ENCODE measurements at places on chromosomes 3 and 15.

DNA sequence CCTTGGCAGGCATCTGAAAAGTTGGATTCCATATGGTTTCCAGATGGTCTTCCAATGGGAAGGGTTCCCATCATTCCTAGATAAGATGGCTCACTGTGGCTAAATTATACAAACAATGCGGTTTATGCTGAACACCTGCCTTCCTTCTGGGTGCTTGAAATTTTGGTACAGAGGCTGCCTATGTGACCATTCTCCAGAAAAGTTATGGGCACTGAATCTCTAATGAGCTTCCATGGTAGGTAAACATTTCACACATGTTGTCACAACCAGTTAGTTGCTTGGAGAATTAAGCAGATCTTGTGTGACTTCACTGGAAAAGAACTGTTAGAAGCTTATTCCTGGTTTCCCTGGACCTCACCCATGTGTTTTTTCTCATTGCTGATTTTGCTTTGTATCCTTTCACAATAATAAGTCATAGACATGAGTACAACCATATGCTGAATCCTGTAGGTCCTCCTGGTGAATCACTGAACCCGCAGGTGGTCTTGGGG lies 30.1 kb downstream of the PLOD2 start:
- no peak for DNase-seq

DNA sequence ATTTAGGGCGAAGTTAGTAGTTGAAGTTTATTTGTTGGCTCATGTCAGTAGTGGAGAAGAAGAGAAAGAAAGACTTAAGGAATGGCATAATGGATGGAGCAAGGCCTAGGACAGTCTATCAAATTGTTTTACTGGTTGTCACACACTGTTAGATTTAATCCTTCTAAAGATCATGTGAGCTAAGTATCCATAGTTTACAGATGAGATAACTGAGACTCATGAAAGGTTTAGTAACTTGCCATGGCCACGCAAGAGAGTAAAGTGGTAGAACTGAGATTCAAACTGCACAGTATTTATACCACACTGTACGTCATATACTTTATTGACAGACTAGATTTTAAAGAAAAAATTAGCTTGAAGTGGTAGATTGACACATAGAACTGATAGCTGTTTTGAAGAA lies 11.4 kb downstream of the SPRED1 start:
- DNase-seq, result no peak

DNA sequence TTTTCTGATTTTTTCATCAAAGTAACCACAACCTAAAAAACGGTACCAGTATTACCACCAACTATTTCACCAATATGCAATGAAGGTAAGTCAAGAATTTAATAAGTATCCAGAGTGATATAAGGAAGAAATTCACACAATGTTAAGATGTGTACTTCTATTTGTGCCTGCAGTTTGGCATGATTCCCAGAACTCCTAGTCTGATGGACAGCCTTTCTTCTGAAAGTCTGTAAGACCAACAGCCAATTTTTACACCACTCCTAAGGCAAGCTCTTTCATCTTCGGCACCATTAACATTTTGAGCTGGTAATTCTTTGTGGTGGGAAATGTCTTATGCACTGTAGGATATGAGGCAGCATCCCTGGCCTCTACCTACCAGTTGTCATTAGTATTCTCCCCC lies 108.3 kb downstream of the VPS13C start:
- no peak for DNase-seq

DNA sequence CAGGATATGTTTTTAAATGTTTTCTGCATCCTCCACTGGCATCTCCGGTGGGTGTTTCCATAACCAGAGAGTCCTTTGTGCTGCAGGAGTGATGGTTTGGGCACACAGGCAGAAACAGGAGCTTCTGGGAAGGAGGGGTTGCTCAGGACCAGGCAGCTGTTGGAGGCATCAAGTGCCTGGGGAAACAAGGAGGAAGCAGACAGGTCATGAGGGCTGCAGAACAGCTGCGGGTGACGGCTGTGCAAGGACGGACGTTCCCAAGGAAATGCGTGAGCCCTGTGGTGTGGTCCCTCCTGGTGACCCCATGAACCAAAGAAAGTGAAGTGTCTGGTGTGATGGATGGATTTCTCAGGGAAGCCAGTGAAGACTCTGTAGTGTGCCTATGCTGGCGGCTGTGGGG lies 61.2 kb upstream of the TNFAIP8L3 start:
- no peak for DNase-seq

GRCh38 chr15:90227816-90228772 lies 5.6 kb downstream of the CIB1 start:
- DNase-seq, result no peak

GRCh38 chr3:138222942-138223287 lies 35.8 kb downstream of the ARMC8 start:
- no peak for DNase-seq

- DNase-seq, result no peak
Measured at GRCh38 chr15:92885224-92886041, 14.7 kb upstream of the CHD2 start.

- no peak for DNase-seq
Measured at GRCh38 chr3:12817343-12817710, 20.8 kb downstream of the CAND2 start.

- no peak for DNase-seq
Measured at GRCh38 chr15:41017066-41017735, 63.9 kb downstream of the CHAC1 start.

DNA sequence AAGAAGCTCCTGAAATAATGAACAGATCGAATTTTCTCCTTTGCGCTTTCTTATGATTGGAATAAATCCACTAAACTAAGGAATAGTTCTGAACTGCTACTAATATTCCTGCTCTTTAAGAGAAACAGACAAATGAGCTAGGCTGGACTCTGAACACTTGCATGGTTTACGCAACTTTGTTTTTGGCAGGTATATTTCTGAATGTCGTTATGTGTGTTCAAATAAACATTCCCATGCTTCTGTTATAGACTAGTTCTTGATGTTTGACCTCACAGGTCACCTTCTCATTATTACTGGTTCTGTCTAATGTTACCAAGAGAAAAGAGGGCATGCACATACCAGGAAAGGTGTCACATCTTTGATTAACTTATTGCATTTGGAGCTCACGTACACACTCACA lies 418.2 kb downstream of the EPHB1 start:
- DNase-seq, result no peak

DNA sequence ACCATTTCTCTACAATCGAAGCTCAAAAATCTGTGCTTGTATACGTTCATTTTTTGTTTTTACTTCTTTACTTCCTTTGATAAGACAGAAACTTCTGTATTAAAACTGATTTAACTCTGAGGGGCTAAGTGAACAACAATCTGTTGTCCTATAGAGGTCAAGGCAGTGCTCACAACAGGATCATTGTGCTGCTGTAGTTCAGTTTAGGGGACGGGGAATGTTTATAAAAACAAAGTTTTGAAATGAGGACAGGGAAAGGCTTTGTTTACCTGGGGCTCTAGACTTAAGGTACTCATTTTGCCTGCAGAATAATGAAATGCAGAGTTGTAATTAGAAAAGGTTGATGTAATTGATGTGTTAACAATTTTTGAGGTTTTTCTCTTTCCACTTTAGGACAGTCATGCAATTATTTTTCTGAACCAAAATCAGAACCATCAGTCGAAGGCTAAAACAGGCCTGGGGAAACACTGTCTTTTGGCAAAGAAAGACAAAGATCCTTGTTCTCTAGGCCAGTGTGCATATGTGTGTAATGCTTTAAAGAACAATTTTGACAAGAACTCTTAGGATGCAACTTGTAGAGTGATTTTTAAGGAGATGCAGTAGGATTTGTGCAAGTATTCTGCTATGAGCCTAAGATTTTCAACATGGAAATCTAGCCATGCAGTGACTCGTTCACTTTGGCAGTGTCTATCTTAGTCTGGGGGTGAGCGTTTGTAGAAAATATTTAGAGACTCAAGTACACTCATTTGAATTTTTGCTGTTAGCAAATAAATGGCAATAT lies 165.2 kb downstream of the PGPEP1L start:
- no peak for DNase-seq
